Epithelial cell of proximal tubule (primary cell): ENCODE measurements at places on chromosomes 12 and 14. TPM values are rescaled to one million over a fixed set of nuclear protein-coding genes. Genes with fewer than 3 reads are reported as not detected.

TMEM132C gene
- not detected in 2 replicates for total RNA-seq

TOMM20L gene
- not detected in 2 replicates for total RNA-seq

FICD gene
- 3.2 and 3.3 TPM in 2 replicates for total RNA-seq

GALNT9 gene
- total RNA-seq, result not detected in 2 replicates

SLC5A8 gene
- total RNA-seq, result not detected in 2 replicates

FGD4 gene
- total RNA-seq, result 16.5 and 19.9 TPM in 2 replicates

NANOG gene
- total RNA-seq, result not detected in 2 replicates

THAP2 gene
- total RNA-seq, result 1.4 and 3.9 TPM in 2 replicates

TAS2R43 gene
- total RNA-seq, result not detected in 2 replicates

ST8SIA1 gene
- 1.0 TPM in 1 of 2 replicates, not detected in the other for total RNA-seq

AQP2 gene
- not detected in 2 replicates for total RNA-seq

IGFBP6 gene
- total RNA-seq, result 71.6 and 102 TPM in 2 replicates

RDH16 gene
- 0.12 TPM in 1 of 2 replicates, not detected in the other for total RNA-seq

SELPLG gene
- total RNA-seq, result 0.46 and 1.0 TPM in 2 replicates

KCNK10 gene
- 4.2 TPM in 1 of 2 replicates, not detected in the other for total RNA-seq

GLT8D2 gene
- 0.46 and 2.0 TPM in 2 replicates for total RNA-seq

DNA sequence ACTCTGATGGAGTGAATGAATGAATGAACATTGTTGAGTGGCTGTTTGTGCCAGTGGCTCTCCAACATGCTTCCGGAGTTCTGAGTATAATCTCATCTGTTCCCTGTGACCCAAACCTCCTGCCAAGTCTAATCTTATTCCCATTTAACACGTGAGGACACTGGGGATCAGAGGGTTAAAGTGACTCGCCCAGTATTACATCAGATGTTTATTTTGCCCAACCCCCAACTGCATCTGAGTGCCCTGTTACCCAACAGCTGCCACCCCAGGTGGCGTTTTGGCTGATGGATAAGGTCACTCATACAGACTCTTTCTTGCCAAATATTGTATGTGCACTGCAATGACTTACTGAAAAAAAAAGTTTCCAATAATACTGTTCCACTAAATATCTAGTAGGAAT is 210.9 kb downstream of the EXOC5 start:
- no peak for DNase-seq

GRCh38 chr12:1662761-1663439 is 28.0 kb upstream of the ADIPOR2 start:
- no peak for DNase-seq

- DNase-seq, result no peak
Observed at GRCh38 chr12:29734305-29734704, 49.4 kb downstream of the TMTC1 start.

- no peak for DNase-seq
Observed at GRCh38 chr12:93766796-93767523, 89.8 kb downstream of the CRADD start.

GRCh38 chr12:2125651-2126522 is 73.1 kb downstream of the CACNA1C start:
- no peak for DNase-seq

GRCh38 chr12:95244350-95244749 is 26.7 kb downstream of the VEZT start:
- no peak for DNase-seq

DNA sequence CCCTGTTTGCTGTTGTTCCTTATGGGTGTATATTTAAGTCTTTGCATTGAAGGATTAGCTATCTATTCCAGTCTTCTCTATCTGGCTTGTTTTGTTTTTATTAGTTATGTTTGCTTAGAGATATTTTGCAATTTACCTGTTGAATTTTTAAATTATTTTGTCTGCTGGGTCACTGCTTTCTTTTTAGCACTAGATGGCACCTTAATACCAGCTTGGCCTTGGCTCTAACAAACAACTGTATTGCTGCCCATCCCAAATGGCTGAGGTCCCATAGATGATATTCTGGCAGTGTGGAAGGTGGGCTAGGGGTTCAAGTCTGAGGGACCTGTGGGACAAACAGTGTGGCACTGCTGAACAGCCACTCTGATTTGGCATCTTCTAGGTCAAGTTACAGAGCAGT is 144.0 kb upstream of the FBXO33 start:
- DNase-seq, result no peak

- no peak for DNase-seq
Observed at GRCh38 chr14:75944607-75945241, 37.1 kb downstream of the TGFB3 start.

DNA sequence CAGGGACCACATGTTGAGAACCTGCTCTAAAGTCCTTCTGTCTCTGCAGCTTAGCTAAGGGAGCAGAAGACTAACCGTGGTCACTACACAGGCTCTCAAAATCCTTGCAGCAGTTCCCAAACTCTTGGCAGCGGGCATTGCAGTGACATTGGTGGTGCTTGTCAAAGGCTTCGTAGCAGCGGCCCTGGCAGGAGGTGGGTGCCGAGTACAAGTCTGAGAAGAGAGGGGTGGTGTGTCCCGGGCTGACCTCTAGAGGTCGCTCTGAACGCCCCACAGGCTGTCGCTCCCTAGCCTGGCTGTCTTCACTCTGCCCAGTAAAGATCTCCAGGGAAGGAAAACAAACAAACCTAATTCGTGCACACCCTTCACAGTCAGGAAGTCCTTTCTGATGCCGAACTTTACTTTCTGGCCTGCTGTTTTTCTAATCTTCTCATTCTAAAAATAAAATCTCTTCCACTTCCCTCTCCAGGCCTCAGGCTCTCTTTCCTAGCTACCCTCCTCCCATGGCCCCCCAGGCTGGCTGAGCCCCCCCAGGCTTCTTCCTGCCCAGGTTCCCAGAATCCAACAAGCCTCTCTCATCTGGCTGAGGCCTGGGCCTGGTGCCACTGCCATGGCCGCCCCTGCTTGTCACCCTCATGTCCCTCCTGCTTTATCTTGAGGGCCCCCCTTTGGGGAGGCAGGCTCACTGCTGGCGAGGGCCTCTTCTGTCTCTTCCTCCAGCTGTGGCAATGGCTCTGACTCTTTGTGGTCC is 7.7 kb downstream of the ENDOU start:
- DNase-seq, result no peak

- DNase-seq, result peak; percentile 53
Observed at GRCh38 chr12:100632445-100632892, 59.0 kb downstream of the GAS2L3 start.

- DNase-seq, result no peak
Observed at GRCh38 chr12:24993793-24994192, 44.9 kb upstream of the BCAT1 start.

GRCh38 chr12:12626471-12626870 is 14.8 kb downstream of the CREBL2 start:
- no peak for DNase-seq

- no peak for DNase-seq
Observed at GRCh38 chr14:69547701-69548348, 26.8 kb downstream of the CCDC177 start.

GRCh38 chr14:92986254-92987147 is 63.6 kb downstream of the CHGA start:
- DNase-seq, result no peak

DNA sequence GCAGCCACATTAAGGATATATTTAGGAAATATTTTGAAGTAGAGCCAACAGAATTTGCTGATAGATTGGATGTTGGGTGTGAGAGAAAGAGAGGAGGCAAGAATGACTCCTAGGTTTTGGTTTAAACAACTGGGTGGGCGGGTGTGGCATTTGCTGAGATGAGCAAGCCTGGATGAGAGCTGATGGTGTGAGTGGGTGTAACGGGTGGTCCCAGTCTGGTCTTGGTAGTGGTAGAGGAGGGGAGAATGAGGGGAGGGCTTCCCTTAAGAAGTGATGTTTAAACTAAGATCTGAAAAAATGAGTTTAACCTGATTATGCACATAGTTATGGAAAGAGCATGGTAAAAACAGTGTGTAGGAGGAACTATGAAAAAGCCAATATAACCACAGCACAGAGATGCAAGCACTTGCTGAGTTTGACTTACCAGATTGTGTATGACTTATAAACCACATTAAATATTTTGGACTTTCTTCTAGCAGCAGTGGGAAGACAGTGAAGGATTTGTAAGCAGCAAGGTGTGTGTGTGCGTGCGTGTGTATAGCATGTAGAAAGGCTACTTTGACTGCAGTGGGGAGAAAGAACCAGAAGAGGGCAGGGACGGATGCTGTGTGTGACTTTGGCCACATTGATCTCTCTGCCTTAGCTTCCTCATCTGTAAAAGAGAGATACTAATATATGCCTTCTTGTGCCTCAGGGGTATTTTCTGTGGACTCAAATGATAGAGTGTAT is 139.7 kb downstream of the PRIMA1 start:
- no peak for DNase-seq

GRCh38 chr12:49568442-49569162 is 660 bp upstream of the MCRS1 start:
- no peak for DNase-seq

GRCh38 chr12:87171356-87171755 is 857.8 kb downstream of the C12orf50 start:
- no peak for DNase-seq

- DNase-seq, result no peak
Observed at GRCh38 chr14:34299360-34299759, 162.7 kb downstream of the SPTSSA start.

DNA sequence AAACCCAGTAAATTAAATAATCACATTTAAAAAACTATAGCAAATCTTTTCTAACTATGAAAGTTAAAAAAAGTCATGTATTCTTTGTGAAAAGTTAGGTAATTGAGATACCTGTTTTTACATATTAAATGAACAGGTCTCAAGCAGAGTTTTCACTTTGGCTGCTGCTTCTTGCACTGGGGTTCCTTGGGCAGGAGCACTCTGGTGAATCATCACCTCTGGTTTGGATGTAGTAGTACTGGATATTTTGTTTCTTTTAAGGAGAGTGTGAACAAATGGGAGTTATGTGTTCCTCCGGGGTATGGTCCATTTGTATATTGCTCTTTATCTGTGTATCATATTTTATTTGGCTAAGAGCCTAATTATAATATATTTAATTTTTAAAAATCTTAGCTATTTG is 82.7 kb downstream of the FUT8 start:
- no peak for DNase-seq

GRCh38 chr12:56800221-56800620 is 37.1 kb downstream of the HSD17B6 start:
- DNase-seq, result no peak

DNA sequence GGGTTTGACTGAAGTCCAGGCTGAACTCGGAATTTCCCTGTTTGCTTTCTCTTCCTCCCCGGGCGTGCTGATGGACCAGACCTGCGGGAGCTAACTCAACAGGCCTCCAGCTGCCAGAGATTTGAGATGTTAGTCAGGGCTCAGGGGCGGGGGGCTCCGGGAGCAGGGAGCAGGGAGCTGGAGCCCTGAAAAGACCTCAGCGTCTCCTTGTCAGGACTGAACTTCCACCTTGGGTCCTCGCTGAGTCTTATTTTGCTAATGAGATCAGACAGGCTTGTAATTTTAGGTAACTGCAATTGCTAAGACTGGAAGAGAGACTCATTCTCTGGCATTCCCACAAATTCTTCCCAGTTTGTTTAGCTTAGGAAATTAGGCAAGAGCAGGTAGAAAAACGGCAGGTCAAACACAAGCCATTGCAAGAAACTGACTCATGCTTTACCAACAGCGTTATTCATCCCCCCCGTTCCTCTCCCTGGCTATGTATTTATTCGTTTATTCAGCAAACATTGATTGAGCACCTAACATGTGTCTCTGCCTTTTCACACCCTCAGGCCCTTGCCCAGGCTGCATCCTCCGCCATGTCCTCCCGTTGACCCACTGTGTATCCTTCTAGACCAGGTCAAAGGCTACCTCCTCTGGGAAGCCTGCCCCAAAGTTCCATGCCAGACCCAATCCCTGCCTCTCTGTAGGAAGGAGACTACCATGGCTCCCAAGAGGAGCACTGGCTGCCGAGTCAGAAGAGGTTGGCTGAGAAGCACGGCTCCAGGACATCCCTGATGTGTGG is 80.4 kb upstream of the DIO3 start:
- peak; percentile 2 for DNase-seq

GRCh38 chr12:53181935-53182334 is 1.2 kb upstream of the CSAD start:
- no peak for DNase-seq

DNA sequence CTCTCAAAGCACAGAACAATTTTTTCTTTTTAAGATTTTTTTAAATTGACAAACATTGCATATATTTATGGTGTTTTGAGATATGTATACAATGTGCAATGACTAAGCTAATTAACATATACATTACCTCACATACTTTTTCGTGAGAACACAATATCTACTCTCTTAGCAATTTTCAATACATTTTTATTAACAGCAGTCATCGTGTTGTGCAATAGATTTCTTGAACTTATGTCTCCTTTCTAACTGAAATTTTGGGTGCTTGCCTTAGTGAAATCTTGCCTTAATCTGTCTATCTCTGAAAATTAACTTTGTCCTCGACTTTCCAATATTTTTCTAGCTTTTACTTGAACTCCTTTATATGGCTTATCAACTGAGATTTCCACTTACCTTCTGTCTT is 6.8 kb downstream of the OR10A7 start:
- no peak for DNase-seq

DNA sequence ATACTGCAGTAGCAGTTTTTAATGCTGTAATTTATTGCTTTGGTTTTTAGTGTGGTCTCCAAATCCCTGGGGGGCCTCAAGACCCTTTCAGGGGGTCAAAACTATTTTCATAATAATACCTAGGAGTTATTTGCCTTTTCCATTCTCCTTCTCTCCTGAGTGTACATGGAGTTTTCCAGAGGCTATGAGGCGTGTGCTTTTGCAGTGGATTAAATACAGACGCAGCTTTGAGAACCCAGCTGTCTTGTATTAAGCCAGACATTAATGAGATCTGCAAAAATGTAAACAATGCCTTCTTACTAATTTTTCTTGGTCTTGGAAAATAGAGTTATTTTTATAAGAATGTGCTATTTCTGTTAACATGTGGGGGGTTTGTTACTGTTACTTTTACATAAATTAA is 68.6 kb downstream of the SLC25A47 start:
- DNase-seq, result no peak

DNA sequence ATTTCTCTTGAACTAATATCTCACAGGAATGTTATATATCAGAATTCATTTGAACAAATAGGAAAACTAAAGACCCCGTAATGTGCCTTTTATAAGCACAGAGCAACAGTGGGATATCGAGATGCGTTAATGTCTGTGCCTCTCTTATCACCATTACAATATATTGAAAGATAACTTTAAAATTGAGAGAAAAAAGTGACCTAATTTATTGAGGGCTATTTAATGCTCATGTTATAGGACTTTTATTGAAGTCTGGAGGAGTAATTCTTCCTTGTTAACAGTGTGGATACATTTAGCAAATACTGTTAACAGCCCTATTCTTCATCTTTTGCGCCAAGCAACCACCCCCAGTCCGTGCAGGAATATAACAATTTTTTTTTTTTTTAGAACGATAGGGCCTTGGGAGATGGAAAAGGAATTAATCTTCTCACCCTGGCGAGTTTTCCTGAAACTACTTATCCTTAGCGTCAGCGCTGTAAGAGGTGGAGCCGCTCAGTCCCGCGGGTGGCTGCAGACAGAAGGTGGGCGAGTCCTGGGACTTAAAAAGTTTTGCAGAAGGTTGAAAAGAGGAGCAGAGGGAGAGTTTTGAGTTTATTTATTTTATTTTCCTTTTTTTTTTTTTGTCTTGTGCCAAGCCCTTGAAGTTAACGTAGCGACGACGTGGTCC is 11.0 kb downstream of the FOXG1 start:
- DNase-seq, result no peak
